ENCODE measurements at places on chromosomes 2 and 18. TPM values are rescaled to one million over a fixed set of nuclear protein-coding genes. Genes with fewer than 3 reads are reported as not detected.
A peak's percentile ranks its signal among the peaks of the same experiment; 100 is the strongest.

- no peak for DNase-seq
Observed at GRCh38 chr2:12127638-12128037, 381.2 kb downstream of the LPIN1 start.

GRCh38 chr2:237530472-237531433 is 35.6 kb upstream of the PRLH start:
- no peak for DNase-seq

The LIPG gene
- polyA plus RNA-seq = 0.62 TPM

DNA sequence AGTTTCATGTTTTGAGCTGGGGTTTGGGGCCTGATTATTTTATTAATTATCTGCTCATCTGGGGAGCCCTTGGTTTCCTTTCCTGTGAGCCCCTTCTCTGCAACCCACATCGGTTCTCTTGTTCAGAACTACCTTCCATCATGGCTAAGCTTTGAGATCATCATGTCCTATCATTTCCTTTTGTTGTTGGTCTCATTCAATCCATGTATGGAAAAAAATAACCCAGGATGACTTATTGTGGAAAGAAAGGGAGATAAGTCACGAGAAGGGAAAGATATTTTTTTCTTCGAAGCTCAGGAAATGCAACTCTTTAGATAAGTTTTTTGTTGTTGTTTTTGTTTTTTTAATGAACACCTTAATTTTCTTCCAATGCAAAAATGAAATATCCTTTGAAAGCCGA is 43.7 kb downstream of the EHD3 start:
- DNase-seq = no peak

The TAF1B gene
- polyA plus RNA-seq = 6.0 TPM

- no peak for DNase-seq
Observed at GRCh38 chr2:12953596-12953995, 236.9 kb downstream of the TRIB2 start.

- no peak for DNase-seq
Observed at GRCh38 chr2:1701556-1702185, 42.6 kb downstream of the PXDN start.

DNA sequence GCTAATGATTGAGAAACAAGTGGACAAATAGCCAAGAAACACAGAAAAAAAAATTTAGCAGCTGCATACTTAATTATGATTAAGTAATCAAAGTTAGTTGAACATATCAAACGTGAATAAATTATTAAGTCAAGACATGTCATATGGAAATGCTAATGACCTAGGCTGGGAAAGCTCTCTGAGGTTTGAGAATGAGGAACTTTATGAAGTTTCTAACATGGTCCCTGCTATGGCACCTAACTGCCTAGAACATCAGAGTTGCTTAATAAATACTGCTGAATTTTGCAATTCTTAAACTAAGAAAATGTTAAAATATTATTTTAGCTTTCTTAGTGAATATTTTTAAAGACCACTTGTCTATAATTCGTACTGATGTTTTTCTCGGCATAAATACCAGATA is 99.8 kb downstream of the AFF3 start:
- DNase-seq = no peak

The POTEE gene
- polyA plus RNA-seq = not detected

DNA sequence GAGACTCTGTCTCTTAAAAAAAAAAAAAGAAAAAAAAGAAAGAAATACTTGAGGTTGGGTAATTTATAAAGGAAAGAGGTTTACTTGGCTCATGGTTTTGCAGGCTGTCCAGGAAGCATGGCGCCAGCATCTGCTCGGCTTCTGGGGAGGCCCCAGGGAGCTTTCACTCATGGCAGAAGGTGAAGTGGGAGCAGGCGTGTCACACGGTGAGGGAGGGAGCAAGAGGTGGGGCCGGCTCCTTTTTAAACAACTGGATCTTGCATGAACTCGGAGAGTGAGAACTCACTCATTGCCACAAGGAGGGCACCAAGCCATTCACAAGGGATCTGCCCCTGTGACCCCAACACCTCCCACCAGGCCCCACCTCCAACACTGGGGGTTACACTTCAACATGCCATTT is 30.6 kb downstream of the CYP26B1 start:
- DNase-seq = no peak

DNA sequence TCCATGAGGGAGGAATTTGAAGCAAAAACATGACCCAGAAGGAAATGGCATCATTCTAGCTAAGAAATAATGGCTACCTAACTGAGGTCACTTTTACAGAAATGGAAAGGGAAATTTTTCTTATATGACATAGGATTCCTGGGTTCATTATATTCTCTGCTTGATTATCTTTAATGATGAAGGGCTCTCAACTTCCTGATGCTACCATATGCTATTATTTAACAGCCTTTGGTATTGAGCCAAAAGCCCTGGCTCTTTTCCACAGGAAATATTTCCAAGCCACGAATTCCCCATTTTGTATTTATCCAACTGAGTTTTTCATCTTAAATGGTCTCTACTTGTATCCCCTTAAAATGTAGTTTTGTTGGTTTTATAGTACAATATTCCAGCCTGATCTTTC is 63.2 kb upstream of the NPAS2 start:
- DNase-seq = no peak

DNA sequence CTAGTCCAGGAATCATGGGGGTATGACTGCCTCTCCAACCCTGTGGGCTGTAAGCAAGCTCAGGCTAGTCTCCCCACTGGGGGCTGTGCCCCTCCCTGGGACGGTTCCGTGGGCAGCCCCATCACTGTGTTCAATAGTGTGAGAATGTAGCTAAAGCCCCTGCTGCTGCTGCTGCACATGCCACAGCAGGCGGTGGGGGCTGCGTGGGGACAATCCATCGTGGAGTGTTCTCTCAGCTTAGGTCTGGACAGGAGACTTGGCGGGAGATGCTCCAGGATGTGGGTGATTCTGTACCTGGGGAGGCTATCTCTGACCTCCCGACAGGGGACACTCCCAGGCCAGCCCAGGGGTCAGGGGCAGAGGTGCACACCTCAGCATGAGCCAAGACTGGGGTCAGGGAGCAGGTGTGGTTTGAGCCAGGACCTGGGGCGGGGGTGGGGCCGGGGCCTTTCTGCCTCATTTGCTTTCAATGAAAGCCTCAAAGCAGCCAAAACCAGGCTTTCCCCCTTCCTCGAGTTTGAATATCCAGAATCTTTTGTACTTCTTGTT is 10.2 kb downstream of the PKDCC start:
- peak; percentile 47 for DNase-seq

DNA sequence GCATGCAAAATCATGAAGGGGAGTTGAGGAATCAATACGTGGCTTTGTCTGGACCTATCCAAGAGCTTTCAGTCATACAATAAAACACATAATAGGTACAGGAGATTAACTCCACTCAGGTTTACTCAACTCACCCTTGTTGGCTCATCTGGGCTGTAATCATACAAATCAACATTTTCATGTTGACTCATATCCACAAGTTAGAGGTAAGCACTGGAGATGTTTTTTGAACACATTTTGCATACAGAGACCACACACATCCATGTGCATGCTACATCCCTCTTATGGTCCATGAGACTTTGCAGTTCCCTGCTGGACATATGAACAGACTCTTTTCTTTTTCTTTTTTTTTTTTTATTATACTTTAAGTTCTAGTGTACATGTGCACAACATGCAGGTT is 336.9 kb upstream of the PIK3C3 start:
- no peak for DNase-seq

The FLACC1 gene
- polyA plus RNA-seq = 0.82 TPM

DNA sequence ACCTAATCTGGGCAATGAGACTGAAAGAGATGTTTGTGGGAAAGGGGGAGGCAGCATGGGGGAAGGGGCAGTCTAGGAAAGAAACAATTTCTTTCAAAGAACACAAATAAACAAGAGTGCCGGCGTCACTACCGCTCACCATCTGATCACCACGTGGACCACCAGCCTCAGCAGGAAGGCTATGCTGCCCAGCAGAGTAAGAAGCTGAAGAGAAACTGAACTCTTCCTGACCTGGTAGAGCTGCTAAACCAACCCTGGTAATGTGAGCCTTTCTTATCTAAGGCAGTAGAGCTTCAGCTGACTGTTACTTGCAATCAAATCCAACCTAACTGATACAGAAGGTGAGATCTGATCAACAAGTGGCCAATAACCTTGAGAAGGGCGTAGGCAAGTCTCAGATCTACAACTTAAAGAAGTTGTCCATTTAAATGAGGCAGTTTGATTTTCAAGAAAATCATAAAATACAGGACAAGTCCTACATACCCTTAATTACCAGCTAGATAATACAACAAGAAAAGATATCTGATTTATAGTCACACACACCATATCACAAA is 44.2 kb upstream of the SPTBN1 start:
- DNase-seq = no peak

GRCh38 chr2:192628017-192628416 is 433.3 kb upstream of the TMEFF2 start:
- DNase-seq = no peak

The BCL11A gene
- not detected for polyA plus RNA-seq

DNA sequence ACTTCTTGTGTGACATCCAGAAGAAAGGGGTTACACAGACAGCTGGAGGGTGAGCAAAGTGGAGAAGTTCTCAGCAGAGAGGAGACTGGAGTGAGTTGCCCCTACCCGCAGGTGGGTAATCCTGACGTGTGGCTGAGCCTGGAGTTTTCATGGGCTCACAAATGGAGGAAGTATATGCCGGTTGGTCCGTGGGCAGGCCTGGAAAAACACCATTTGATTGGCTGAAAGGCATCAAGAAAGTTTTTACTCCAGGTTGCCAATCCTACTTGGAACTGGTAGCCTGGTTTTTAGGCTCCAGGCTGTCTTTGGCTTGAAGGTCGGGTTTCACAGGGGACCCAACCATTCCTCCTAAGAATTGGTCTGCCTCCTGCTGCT is 1177.4 kb upstream of the LRRTM1 start:
- no peak for DNase-seq

GRCh38 chr2:36707050-36707449 is 10.5 kb downstream of the VIT start:
- DNase-seq = peak; percentile 58

DNA sequence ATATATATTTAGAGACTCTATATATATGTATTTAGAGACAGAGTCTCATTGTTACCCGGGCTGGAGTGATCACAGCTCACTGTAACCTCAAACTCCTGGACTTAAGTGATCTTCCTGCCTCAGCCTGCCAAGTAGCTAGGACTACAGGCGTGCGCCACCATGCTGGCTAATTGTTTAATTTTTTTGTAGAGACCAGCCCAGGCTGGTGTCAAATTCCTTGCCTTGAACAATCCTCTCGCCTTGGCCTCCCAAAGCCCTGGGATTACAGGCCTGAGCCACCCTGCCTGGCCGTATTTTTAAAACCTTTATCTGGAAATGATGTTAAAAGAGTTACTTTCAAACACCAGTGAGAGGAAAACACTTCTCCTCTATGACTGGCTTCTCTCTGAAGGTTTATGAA is 30.9 kb upstream of the PGAP1 start:
- no peak for DNase-seq

- no peak for DNase-seq
Observed at GRCh38 chr2:43340945-43341356, 114.5 kb upstream of the ZFP36L2 start.

The PCGF1 gene
- 44.9 TPM for polyA plus RNA-seq

DNA sequence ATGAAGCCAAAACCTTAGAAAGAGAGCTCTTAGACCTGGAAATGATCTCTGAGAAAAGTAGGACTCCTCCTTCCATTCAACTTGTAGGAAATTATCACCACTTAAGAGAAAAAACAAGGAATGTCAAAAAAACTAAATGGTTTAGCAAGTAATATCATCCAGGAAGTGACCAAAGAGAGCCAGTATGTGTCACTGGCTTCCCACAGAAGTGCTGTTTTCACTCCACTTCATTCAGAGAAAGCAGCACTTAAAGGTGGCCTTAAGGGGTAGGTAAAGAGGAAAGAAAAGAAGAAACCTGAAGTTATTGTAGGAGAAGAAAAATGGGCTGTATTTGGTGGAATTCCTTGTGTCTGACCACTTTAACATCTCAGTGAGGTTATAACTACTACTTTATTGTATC is 414.4 kb upstream of the ETAA1 start:
- no peak for DNase-seq

DNA sequence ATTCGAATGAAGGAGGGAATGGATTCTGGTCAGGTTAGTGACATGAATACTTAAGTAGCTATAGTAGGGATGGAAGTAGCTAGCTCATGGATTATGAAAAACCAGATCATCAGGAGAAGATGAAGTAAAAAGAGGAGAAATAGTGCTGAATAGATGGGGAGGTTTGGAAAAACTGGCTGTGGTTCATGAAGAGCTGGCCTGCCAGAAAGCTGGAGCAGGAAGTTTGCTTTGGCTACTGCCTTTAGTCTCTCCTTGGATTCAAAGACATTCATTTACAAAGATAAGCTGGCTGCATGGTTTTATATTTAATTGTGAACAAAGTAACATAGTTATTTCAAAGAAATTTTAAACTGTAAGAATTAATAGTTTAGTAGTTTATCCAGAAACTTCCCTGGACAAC is 567.0 kb downstream of the RIT2 start:
- DNase-seq = no peak

DNA sequence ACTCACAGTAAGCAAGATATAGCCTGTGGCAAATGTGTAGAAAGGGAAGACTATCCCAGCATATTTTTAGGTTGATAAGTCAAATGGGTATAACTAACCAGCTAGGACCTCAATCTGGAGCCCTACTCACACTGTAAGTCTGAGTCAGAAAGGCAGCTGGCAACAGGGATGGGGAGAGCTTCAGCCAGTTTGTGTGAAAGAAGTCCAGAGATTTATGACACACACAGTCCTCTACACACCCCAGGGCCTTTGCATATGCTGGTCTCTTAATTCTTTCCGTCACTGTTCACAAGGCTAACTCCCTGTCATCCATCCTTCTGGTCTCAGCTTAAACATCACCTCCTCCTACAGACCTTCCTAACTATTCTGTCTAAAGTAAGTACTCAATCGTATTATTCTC is 5.9 kb upstream of the TCF4 start:
- no peak for DNase-seq

- DNase-seq = no peak
Observed at GRCh38 chr2:12211326-12212175, 465.1 kb downstream of the LPIN1 start.

The ZNF521 gene
- 1.8 TPM for polyA plus RNA-seq

The LINC00305 gene
- polyA plus RNA-seq = not detected

The PTH2R gene
- polyA plus RNA-seq = 0.01 TPM

The GAREM1 gene
- 2.4 TPM for polyA plus RNA-seq

GRCh38 chr18:74930616-74931015 is 278.3 kb downstream of the PTGR3 start:
- DNase-seq = no peak

- DNase-seq = no peak
Observed at GRCh38 chr2:110940376-110940910, 180.3 kb upstream of the BCL2L11 start.

- DNase-seq = no peak
Observed at GRCh38 chr18:36650906-36651305, 177.9 kb downstream of the TPGS2 start.

GRCh38 chr2:218995972-218996711 is 2.9 kb upstream of the CRYBA2 start:
- peak; percentile 90 for DNase-seq

The BIRC6 gene
- polyA plus RNA-seq = 11.1 TPM

The BUB1 gene
- 0.07 TPM for polyA plus RNA-seq

Measured in psoas muscle (tissue), 8 donors.